ENCODE measurements at places on chromosomes 6 and 20.

DNA sequence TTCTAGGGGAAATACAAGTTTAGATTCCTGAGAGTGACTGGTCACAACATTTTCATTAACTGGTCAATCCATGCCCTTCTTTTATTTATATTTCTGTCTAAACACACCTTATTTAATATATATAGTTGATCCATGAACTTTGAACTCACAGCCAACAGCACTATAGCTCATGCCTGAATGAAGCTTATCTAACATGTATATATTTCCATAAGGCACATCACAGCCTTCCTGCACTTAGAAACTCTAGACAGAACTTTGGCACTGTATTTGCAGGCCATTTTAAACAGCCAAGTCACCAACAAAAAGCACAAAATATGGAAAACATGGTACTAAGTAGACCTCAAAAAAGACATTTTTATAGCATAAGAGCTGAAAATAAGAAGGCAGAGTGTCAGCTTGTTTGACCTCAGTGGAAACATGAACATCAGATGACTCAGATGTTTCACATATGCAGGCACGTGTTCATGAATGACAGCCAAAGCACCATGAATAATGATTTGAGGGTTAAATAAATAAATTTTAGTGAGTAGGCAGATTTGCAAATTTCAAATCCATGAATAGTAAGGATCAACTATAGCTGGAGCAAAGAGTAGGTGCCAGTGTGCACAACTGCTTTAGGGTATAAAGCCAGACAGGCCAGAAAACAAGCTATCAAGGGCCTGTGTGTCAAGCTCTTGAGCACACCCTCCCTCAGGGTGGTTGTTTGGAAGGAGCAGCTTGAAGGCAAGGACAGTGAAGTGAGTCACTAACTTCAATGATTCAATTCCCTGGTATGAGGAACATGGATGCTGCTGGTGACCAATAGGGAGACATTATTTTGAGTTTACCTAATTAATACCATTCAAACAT, 88.9 kb upstream of the NT5E start:
- DNase-seq: peak; percentile 94

- no peak for DNase-seq
Observed at GRCh38 chr6:111975466-111975865, 78.4 kb upstream of the CCN6 start.

GRCh38 chr6:36020154-36020553, 4.3 kb downstream of the SLC26A8 start:
- DNase-seq: no peak

DNA sequence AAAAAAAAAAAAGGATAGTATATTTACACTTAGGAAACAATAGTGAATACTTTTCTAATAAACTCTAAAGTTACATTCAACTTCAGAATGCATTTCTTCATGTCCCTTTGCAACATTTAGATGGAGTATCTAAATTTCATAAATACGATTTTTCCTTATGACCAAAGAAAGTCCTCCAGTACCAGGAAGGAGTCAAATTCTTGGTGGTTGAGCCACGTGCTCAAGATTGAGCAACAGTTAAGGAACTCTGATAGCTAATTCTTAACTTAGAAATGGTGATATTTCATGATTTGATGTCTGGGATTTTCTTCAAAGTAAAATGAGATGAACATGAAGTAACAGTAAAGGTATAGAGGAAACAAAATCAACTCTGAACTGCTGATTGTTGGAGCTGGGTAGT, 92.7 kb downstream of the SASH1 start:
- DNase-seq: no peak

GRCh38 chr6:154805288-154805911, 72.2 kb downstream of the SCAF8 start:
- peak; percentile 31 for DNase-seq

DNA sequence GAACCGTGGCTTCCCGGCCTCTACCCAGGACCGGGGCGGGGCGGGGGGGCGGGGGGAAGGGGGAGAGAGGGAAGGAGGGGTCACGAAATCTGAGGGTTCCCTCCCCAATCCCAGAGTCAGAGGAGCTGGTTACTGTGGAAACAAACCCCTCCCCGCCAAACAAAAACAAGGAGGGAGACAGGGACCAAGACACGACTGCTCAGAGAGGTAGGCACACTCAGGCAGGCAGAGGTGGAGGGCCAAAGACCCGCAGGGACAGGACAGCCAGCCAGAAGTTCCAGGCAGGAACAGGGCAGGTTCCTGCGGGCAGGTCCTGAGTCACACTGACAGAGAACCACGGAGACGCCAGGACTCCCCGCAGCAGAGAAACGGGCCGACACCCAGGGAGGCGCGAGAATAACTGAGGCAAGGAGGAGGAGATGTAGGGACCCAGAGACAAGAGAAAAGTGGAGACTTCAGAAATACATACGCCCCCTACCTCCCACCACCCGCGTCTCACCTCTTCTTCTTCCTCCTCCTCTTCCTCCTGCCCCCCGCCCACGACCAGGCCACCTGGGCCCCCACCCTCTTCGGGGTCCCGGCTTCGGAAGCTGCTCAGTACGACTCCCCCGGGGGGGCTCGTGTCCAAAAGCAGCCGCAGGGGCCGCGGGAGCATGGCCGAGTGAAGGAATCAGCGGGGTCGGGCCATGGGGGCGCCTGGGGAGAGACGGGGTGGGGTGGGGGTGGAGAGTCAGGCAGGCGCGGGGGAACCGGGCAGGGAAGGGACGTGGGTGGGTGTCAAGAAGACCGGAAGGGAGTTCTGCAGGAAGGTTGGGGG, 578 bp downstream of the RGL2 start:
- peak; percentile 80 for DNase-seq

GRCh38 chr20:23265226-23265625, 85.4 kb upstream of the NXT1 start:
- no peak for DNase-seq

Data from HCT116 (cell line).